ENCODE measurements at places on chromosomes 12 and 14.

DNA sequence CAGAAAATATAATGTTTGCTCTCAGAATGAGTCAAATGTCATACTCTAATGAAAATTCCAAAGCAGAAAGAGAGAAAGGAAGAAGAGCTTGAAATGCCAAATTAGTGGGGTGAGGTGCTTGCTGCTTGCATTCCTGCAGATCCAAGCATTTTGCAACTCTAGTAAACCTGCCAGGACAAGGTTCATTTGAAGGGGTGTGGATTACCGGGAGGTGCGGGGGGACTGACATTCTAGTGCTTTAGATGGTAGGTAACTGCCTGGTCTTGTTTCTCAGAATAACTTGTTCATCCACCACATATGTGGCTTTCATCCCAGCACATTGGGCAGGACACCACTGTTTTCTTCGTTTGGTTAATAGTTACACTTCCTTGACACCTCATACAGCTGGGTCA, 144.4 kb downstream of the AKAP6 start:
- DNase-seq, result no peak

DNA sequence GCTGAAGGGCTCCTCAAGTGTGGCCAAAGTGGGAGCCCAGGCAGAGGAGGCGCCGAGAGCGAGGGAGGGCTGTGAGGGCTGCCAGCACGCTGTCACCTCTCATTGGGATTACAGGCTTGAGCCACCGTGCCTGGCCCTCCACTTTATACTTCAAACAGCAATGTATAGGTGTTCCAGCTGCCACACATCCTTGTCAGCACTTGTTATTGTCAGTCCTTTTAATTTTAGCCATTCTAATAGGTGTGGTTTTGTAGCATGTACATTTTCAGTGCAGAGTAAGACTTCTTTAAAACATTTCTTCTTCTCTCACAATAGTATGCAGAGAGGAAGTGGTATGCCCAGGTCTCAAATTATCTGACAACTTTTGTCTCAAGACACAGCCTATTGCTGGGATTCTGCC, 27.5 kb upstream of the HNF1A start:
- no peak for DNase-seq

- no peak for DNase-seq
Observed at GRCh38 chr12:26821212-26821701, 11.7 kb downstream of the ITPR2 start.

DNA sequence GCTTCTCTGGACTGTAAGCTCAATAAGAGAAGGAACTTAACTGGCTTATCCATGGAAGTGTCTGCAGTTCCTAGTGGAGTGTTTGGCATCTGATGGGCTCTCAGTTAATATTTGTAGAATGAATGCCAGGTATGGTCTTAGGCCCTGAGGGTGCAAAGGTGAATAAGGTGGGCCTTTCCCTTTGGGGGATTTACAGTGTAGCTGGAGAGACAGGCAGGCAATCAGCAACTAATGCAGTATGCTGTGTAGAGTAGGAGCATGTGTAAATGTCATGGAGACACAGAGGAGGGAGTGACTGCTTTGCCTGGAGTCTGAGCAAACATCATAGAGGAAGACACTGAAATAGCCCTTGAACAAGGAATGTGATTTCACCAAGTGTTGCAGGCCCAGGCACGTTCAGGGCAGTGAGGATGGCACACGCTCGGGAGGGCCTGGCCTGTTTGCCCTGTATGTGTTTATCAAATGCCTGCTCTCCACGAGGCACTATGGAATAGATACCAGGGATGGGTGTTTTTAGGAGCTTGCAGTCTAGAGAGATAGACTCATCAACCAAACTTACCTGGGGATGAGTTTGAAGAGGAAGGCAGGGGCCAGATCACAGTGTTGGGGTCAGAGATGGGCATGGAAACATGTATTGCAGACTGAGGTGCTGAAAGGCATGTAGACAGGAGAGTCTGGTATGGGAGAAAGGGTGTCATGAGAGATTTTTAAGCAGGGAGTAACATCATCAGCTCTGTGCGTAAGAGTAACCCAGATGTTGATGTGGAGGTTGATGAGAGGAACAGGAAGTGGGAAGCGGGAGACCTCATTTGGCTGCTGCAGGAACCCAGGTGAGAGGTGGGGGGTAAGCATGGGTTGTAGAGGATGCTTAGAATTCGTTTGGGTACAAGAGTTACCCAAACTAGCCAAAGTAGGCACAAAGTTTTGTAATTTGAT, 54.1 kb downstream of the PLXNC1 start:
- DNase-seq, result peak; percentile 49

DNA sequence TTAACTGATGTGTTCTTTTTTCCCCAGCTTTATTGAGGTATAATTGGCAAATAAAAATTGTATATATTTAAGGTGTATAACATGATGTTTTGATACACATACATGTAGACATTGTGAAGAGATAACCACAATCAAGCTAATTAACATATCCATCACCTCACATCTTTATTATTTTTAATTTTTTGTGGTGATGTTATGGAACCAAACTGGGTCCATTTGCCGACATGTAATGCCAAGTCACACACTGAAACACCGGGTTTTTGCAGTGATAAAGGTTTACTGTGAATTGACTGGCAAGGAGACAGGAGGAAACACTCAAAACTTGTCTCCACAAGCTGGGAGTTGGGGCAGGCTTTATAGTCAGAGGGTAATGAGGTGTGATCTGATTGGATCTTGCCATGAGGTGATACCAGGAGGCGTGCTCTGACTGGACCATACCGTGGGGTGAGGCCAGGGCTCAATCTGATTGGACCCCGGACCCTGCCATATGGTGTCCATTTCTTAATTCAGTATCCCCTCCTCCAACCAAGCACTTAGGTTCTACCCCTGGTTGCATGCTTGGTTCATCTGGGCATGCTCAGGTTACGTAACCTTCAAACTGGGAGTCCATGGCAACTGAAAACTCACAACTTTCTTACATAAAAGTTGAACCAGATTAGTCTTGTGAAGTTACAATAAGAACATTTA, 11.8 kb upstream of the WSCD2 start:
- DNase-seq, result no peak

DNA sequence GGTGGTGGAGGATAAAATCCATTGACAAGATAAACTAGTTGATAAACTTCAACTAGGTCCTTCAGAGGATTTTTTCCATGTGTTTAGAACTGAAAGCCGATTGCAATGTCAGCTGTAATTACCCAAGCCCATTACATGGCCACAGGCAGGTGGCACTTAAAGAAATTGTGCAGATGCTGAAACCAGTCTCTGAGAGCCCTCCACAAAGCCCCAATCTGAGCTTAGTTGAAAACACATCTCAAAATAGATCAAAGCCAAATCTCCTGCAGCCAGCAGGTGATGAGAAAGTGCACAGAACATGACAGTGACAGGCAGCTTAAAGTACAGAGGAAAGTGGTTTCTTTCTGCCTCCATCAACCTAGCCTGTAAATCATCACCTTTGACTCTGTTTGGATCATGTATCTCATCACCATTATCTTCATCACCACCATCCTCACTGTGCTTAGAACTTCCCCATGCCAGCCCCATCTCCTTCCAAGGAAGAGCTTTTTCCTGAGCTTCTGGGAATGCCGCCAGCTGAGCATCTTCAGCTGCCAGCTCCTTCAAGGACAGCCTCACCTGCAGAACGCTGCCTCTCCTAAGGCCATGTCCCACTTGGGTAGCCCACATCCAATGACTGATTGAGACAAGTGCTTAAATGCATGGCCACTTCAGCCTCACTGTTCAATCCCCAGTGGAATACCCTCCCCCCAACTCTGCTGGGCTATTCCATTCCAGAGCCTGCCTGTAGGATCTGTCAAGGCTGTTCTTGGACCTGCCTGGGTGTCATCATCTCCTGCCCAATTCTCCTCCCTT, 219.5 kb upstream of the TMEM132C start:
- no peak for DNase-seq

DNA sequence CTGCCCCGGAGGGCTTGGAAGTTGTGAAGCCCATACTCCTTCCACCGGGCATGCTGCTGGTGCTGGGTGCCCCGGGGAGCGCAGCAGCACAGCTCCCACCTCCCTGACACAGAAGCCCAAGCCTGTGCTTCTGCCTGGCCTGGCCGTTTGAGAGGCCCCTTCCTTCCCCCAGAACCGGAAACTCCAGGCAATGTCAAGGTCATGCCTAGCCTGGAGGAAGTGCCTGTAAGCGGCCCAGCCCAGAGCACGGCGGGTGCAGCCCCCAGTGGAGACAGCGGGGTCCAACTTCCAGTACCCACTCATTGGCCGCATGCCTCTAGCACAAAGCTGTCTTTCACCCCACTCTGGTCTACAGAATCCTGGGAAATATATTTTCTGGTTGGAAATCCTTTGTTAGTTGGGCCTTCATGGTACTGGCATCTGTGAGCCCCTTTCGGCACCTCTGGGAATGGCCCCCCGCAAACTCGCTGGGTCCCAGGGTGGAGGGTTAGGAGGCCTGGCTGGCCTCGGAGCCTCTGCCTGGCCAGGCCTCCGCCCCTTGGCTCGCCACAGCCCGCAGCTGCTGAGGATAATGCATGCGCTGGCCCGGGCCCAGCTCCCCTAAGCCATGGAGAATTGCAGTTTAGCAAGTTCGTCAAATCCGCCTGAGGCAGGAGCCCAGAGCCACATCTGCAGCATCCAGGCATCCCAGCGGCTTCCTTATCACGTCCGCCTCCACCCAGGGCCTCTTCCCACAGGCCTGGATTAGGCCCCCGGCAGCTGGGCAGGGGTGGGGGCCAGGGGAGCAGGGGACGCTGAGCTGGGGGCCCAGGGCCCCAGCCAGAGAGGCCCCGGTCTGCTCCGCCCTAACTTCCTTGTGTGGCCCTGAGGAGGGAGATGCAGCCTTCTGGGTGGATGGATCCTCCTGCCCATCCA, 48.9 kb upstream of the DLK1 start:
- no peak for DNase-seq
